ENCODE measurements at places on chromosomes 5 and 9.

DNA sequence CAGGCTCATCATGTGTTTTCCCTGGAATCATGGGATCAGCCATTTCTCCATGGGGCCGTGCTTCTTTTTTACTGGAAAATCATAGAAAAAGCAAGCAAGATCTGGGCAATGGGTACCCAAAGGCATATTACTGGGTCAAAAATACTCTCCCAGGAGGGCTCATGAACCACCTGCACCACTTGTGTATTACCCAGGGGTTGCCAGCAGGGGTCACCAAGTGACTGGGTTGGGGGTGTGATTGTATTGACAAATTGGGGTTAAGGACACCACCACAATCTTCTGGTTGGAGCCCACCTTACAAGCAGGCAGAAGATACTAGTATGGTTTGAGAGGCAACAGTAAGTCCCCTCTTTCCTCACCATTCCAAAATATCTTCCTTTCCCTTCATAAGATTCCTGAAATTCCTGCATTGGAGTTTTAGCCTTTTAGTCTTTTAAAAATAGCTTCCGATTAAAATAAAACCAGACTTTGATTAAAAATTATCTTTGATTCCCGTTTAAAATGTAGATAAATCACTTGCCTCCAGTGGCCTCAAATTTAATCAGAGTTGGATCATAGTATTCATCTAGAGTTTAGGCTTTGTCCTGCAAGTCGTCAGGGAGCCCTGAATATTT lies 603.3 kb downstream of the KIF4B start:
- no peak for DNase-seq

- DNase-seq = no peak
Measured at GRCh38 chr5:63687854-63688516, 274.3 kb downstream of the HTR1A start.

DNA sequence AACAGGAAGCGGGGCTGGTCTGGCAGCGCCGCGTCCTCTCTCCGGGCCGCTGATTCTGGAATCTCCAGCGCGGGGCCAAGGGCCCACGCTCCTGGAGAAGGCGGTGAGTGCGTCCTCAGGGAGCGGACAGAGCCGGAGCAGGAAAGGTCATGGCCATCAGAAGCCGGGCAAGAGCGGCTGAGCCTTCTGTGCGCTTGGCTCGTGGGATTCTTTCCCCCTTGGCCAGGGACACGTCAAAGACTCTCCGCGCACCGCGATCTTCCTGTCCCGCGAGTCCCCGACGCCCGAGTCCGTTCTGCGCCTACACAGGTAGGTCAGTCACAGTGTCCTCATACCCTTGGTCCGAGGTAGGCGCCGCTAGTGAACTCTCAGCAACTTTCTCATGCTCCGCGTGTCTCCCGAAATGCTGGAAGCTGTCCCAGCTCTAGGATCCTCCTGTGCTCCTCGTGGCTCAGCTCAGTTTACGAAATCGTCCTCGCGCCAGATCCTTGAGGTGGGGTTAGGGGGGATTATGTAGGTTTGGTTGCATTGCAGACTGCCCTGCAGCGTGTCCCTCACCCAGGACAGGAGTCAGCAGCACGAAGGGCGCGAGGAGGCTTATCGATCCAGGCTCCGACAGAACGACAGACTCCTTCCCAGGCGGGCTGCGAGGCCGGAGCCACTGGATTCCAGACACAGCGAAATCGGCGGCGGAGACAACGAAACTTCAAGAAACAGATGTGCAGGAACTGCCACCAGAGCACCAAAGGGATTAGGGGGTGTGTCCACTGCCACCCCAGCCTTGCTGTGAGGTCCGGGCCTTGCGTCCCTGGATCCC lies 8.7 kb downstream of the LHX6 start:
- DNase-seq = no peak

GRCh38 chr5:55072666-55073065 lies 29.8 kb upstream of the GZMA start:
- no peak for DNase-seq

Data from CD14-positive monocyte (primary cell).